Right lobe of liver (tissue), 6 donors: ENCODE measurements at places on chromosomes 2 and 18.

- DNase-seq, result no peak
Observed at GRCh38 chr18:45749918-45750689, 26.1 kb downstream of the SLC14A1 start.

DNA sequence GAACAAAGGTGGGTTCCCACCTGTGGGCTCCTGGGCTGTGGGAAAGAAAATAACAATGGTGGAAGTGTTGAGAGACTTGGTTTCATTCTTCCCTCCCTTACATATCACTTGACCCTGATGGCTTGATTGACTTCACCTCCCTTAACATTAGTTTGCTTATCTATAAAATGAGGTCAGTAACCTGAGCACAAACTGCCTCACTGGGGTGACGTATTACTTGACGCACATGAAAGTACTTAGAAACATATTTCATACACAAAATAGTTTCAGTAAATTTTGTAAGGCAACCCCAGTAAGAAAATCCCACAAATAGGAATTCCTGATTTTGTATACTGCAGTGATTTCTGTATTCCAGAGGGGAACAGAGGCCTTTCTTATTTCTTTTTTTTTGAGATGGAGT, 29.4 kb upstream of the LPIN2 start:
- no peak for DNase-seq

DNA sequence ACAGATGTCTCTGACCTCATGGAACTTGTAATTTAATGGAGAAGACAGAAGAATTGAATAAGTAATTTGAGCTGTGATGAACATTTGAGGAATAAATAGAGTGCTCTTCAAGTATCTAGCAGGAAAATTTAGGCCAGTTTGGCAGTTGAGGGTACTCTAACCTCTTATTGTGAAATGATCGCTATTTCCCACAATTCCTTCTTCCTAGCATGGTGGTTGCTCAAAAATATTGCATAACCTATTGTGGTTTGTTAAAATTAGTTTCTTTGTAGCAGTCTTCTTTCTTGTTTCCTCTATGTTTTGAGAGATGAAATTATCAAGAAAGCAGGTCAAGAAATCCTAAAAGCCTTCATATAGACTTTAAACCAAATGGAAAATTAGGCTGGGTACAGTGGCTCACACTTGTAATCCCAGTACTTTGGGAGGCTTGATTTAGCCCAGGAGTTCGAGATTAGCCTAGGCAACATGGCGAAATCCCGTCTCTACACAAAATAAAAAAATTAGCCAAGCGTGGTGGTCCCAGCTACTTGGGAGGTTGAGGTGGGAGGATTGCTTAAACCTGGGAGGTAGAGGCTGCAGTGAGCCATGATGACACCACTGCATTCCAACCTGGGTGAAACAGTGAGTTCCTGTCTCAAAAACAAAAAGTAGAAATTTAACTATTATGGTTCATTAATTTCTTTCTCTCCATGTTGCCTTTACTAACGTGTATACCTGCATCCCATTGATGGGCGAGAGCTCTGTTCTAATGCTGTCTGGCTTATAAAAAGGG, 58.7 kb downstream of the RBKS start:
- DNase-seq, result no peak

DNA sequence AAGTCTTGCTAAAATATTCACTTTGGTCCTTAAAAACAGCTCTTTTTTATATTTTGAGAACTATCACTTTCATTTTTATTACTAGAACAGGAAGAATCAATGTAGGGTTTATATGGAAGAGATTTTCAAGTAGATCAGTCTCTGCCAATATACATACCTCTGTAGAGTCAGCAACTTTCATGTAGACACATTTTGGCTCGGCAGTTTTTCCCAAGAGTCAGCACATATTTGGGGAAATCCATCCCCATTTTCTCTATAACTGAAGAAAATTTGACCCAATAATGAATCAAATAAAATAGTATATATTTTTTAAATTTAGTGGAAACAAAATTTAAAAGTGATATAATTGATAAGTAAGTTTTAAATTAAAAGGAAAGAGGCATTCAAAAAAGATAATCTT, 329.8 kb upstream of the TFPI start:
- no peak for DNase-seq

GRCh38 chr2:20884829-20885228, 61.9 kb upstream of the LDAH start:
- DNase-seq, result no peak

DNA sequence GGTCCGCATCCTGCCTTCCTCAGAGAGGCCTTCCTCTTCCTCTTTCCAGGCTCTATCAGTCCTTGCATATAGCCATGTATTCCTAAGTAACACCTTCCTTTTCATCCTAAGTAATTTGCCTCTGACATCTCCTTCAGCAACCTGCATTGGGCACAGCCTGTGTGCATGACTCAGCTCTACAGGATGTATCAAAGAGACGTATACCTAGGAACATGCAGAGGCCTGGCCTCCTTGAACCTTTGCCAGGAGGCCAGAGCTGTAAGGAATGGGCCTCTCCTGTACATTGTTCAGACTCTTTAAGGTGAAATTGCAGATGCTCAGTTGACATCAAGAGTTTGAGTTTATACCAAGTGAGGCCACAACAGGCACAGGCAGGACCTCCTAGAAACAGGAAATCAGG, 76.0 kb upstream of the CELF4 start:
- DNase-seq, result no peak

- no peak for DNase-seq
Observed at GRCh38 chr2:171451074-171451473, 17.0 kb downstream of the DCAF17 start.
